ENCODE measurements at places on chromosomes 3 and 15.
A peak's percentile ranks its signal among the peaks of the same experiment; 100 is the strongest.

DNA sequence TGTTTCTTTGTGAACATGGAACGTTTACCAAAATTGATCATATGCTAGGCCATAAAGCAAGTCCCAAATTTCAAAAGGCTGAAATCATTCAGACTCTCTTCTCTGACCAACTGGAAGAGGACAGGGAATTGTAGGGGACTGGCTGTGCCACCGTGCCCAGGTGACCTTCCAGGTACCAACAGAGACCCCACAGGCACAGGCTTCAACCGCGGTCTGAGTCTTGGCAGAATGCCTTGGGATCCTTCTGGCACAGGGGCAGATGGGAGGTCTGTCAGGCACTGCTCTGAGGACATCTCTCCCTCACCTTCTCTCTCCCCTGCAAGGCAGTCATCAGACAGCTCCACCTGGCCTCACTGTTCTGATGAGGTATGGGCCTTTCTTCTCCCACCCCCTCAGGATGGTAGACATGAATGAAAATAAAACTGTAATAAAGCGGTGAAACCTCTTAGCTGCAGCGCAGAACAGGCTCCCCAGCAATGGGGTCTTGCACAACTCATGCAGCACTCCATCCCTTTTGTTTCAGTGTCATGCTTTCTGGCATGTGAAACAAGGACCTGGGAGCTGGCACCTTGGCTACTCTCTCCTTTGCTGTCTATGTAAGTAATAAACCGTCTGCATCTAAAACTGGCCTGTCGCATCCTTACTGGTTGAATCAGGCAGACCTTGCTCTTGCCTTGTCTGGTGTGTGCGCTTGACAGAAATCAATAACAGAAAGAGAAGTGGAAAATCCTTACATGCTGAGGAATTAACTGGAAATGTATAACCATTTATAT is 289.2 kb downstream of the KLF13 start:
- DNase-seq, result no peak

- DNase-seq, result peak; percentile 95
Measured at GRCh38 chr15:62099094-62099601, 32.4 kb downstream of the C2CD4A start.

- peak; percentile 53 for DNase-seq
Measured at GRCh38 chr3:133488785-133489367, 84.6 kb upstream of the CDV3 start.

DNA sequence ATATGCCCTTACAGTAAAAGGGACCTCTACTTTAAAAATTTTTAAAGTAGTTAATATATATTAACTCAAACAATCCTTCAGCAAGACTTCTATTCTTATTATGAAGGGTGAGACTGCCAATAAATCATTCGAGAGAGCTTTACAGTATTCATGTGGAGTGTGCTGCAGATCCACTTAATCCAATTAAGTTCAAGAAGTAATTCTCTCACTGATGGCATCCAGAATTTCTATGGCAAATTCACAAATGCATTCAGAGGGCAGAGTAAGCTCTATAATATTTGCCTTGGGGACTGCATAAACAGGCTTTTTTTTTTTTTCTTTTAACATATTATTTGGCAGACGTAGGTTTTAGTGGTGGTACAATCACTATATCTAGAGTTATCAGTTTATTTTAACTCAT is 692.0 kb downstream of the NLGN1 start:
- no peak for DNase-seq

GRCh38 chr3:149751551-149751950 is 738 bp downstream of the COMMD2 start:
- no peak for DNase-seq

- no peak for DNase-seq
Measured at GRCh38 chr15:80464951-80465625, 60.9 kb downstream of the ARNT2 start.

GRCh38 chr3:32684029-32684799 is 774 bp upstream of the CNOT10 start:
- no peak for DNase-seq

DNA sequence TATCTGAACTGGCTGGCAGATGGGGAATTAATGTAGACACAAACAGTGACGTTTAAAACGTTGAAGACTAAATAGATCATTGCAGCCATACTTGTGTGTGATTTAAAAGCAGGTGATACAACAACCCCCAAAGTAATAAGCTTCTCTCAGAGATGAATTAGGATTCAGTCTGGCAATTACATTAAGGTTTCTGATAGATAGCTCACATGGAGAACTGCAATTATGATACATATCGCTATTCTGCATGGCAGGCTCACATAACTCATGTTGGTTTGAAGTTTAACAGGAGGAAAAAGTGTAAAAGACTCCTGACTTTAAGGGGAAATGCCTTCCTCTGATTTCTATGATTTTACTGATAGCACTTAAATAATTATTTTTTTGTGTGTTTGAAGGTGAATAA is 196.9 kb downstream of the CLSTN2 start:
- no peak for DNase-seq

- DNase-seq, result no peak
Measured at GRCh38 chr15:43293432-43293831, 26.7 kb upstream of the TGM5 start.

- DNase-seq, result no peak
Measured at GRCh38 chr15:43134157-43134635, 810 bp downstream of the TMEM62 start.

GRCh38 chr3:42721690-42722089 is 19.1 kb upstream of the HHATL start:
- DNase-seq, result no peak

DNA sequence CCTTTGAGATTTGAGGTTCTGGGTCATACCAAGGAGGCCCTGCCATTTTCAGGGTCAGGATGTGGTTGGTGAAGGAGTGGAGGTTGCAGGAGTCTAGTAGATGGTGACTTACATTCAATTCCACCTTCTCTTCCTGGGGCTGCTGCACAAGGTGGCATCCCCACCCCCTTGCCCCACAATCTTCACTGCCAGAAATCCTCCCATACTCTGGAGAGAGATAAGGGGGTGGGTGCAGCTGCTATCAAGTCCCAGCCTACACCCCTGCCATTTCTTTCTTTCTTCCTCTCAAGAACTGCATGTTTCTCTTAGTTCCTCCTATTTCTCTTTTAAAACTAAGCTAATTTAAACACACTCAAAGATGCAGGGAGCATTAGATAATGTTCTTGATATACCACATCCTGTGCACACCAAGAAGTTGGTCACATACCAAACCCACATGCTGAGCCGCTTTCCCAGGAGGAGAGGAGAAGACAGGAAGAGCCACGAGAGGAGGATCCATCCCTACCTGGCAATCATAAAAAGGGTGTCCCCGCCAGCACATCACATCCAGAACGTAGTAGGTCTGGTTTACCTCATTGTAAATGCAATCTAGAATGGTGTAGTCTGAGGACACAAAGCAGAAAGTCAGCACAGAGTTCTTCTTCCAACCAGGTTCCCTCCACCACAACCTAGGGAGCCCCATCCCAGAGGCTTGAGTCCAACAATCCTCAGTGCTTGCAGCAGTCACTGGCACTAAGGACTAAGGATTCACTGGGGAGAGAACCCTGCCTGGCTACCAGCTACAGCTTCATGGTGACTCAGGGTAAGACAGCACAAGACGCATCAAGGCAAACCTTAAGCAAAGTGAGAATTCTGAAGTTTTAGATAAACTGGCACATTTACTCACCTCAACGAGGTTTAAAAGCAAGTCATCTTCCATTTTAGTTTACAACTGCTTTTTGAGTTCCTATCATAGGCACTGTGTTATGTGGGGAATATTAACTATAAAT is 18.5 kb downstream of the SNUPN start:
- DNase-seq, result peak; percentile 53

GRCh38 chr3:187838016-187838540 is 92.8 kb upstream of the BCL6 start:
- no peak for DNase-seq

- no peak for DNase-seq
Measured at GRCh38 chr3:159792070-159792469, 196.6 kb upstream of the IL12A start.

GRCh38 chr15:96431786-96432185 is 101.3 kb downstream of the NR2F2 start:
- DNase-seq, result no peak

DNA sequence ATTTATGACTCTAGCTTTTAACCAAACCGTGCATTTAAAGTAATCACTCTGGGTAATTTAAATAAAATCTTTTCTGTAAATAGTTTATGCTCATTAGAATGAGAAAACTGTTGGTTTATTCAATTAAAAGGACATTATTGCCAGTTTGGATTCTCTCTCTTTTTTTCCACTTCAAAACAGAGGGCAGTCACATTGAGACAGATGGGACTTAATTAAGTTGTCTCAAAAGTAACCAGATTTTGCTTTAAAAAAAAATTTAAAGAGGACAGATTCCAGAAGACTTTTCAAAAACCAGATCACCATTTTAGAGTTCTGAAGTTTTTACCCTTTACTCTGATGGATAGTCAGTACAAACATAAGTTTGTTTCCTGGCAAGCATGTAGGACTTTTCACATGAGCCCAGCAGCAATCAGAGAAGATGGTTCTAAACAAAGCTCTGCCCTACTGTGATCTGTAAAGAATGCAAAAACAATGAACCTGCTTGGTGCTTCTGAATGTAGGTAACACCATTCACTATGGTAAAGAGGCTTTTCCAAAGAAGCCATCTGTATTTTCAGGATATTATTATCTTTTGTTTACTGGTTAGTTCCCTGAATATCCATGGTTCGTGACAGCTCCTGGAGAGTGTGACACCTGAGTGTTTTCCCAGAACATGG is 136.2 kb downstream of the LRTM1 start:
- DNase-seq, result no peak

DNA sequence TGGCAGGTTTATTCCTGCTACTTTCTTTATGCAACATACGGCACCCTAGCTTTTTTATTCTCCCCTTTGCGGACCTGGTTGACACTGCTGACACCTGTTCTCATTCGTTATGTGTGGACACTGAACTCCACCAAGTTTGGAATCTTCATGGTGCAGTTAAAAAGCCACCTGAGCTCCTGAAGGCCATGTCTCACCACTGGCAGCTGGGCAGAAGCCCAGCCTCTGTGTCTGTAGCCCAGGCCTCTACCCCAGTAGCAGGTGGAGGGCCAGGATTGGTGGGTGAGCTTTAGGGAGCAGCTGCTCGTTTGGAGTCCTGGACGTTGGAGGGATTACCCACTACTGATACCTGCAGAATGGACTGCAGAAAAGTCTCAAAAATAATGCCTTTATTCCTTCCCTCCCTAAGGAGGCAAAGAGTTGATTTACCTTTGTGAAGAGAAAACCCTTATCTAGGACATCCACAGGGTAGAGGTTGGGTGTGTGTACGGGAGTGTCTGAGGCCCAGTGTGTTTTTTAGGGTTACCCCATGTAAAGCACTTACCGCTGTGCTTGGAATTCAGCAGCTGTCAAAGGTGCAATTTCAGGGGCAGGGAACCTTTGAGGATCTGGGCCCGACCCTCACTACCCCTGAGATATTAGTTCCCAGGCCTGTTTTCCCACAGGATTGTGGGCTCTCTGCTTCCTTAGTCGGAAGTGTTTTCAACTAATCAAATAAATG is 637 bp upstream of the CCNDBP1 start:
- no peak for DNase-seq

Measured in fibroblast of skin of right biceps (primary cell).